Effector memory CD4-positive, alpha-beta T cell (primary cell): ENCODE measurements at places on chromosomes 12 and 14.
A peak's percentile ranks its signal among the peaks of the same experiment; 100 is the strongest.

DNA sequence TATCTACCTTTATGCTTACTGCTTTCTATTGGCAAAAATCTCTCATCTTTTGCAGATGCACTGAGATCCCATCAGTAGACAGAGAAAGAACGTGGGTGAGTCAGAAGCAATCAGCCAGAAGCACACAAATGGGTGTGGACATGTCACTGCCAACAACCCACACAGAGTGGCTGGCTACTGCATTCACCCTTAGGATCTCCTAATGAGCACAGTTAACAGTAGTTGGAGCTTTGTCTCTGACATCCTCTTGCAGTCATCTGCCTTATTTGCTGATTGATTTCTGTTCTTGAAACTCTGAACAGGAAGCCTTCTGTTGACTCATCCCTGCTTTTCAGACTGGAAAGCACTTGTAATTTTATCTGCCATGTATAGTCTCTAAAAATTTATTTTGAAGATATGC lies 117.2 kb downstream of the RGS6 start:
- no peaks in the 10 kb centered on the region for H3K27me3 ChIP-seq
- DNase-seq = no peak
- H3K4me1 ChIP-seq = no peaks in the 10 kb centered on the region
- H3K4me3 ChIP-seq = no peak overlapping the region

DNA sequence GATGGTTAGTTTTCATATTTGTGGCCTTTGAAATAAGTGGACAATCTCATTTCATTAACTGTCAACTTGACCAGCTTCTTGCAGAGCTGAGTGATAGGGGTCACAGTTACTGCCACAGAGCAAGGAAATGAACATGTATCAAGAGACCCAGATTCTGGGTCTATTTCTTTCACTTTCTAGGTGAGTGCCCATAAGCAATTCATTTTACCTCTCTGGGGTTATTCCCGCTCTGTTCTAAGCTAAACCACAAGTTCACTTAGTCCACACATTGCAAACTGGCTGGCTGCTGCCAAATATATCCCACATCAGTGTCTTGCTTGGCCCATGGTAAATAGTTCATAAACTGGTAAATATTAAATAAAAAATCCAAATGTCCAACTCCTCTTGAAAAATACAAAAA lies 29.9 kb downstream of the GPHB5 start:
- no peaks in the 10 kb centered on the region for H3K36me3 ChIP-seq
- peaks cover 5% of the 10 kb centered on the region for H3K27me3 ChIP-seq
- no peak for DNase-seq
- H3K4me1 ChIP-seq = no peaks in the 10 kb centered on the region
- H3K4me3 ChIP-seq = no peak overlapping the region

DNA sequence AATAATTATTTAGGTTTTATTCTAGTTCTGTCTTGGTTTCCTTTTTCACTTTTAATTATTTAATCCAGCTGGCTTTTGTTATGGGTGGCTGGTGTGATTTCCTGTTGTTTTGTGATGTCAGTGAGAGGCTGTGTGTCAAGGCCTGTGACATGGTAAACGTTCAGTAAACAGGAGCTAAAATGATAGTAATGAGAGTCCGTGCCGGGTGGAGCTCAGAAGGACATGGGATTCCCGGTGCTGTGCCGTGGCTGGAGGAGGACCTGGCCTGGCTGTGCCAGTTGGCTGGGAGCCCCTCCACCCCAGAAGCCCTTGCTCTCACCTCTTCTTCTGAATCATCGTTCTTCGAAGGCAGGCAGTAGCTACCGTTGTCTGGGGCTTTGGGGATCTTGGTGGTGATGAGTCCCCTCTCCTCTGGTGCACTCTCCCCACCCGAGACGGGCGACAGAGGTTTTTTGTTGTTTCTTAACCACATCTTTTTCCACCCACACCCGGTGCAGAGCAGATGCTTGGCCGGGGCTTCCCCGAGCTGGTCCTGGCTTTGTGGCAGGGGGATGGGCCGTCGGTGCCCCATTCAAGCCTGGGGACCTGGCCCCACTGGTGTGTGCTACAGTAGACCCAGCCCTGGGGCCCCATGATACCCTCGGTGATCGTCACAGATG lies 29.1 kb downstream of the SH2B3 start:
- H3K27me3 ChIP-seq = no peaks in the 10 kb centered on the region
- peak overlapping the region; percentile 32 for H3K4me3 ChIP-seq
- peak; percentile 80 for DNase-seq
- peaks cover 90% of the 10 kb centered on the region for H3K4me1 ChIP-seq

GRCh38 chr14:73998726-73999125 lies 20.4 kb downstream of the ENTPD5 start:
- H3K36me3 ChIP-seq = no peaks in the 10 kb centered on the region
- H3K27me3 ChIP-seq = no peaks in the 10 kb centered on the region
- H3K27ac ChIP-seq = no peak overlapping the region
- no peaks in the 10 kb centered on the region for H3K4me1 ChIP-seq
- no peak overlapping the region for H3K4me3 ChIP-seq

DNA sequence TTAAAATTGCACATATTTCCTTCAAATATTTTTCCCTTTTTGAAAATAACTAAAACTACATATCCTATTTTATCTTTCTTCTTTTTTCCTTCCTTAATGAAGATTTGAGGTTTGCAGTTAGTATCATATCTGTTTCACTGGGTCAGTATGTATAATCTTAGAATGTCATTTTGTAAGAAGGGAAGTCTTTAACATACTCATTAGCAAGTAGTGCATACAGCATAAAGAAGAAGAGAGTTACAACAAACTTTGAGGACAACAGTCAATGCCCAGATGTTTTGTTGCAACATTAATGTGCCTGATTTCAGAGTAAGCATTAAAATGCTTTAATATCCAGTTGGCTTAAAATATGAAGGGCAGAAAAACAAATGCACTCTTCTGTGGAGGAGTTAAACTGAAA lies 176.9 kb upstream of the FBXO33 start:
- H3K27ac ChIP-seq = no peak overlapping the region
- no peaks in the 10 kb centered on the region for H3K27me3 ChIP-seq
- no peaks in the 10 kb centered on the region for H3K4me1 ChIP-seq
- H3K36me3 ChIP-seq = no peaks in the 10 kb centered on the region
- no peak for DNase-seq

GRCh38 chr12:30764251-30764650 lies 9.5 kb upstream of the CAPRIN2 start:
- no peaks in the 10 kb centered on the region for H3K4me1 ChIP-seq
- H3K36me3 ChIP-seq = no peaks in the 10 kb centered on the region
- H3K27me3 ChIP-seq = no peaks in the 10 kb centered on the region
- no peak overlapping the region for H3K4me3 ChIP-seq
- no peak for DNase-seq
- H3K27ac ChIP-seq = no peak overlapping the region
